AG10803 (cell line): ENCODE measurements at places on chromosomes 3 and 15.

DNA sequence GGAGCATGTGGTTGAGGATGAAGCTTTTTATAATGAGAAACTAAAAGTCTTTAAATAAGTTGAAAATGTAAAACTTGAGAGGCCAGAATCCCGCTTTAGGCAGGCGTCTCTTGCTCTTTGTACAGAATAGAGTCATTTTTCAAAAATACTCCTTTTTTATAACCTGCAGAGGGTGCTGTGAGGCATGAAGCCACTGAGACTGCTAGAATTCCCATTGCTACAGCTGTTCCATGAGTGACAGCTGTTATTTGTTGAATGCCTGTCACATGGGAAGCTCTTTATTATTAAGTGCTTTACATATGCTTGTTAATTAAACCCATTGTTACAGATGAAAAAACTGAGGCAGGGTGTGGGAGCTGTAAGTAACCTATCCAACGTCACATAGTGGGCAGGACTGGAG is 18.5 kb downstream of the MINAR1 start:
- DNase-seq = no peak

DNA sequence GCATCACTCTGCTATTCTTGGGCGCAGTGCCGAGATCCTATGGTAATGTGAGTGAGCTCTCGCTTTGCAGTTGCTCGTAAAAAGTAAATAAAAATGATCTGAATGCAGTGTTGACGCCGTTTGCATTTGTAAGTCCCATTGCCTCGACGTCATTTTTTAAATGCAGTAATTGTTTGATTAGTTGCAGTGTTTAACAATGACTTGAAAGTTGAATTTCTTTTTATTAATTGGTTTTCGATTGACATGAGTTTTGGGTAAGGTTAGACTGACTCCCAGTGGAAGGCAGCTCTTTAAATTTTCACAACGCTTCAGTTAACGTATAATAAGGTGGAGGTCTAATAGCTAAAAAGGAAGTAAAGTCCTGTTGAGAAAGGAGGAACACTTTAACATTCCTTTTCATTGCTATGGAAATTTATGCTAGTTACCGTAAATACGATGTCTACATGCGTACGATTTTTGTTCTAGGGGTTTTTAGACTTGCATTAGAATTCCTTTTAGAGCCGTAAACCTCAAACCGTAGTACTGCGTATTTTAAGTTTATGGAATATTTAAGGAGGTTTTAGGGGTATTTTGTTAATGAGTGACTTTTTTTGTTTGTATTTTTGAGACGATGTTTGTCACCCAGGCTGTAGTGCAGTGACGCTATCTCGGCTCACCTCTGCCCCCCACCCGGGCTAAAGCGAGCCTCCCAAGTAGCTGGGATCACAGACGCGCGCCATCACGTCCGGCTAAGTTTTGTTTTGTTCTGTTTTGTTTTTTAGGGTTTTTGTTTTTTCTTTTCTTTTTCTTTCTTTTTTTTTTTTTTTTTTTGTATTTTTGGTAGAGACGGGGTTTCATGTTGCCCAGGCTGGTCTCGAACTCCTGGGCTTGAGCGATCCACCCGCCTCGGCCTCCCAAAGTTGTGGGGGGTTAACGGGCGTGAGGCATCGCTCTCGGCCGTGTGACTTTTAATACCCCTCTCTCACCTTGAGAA is 1.4 kb downstream of the MORF4L1 start:
- peak; percentile 33 for DNase-seq

DNA sequence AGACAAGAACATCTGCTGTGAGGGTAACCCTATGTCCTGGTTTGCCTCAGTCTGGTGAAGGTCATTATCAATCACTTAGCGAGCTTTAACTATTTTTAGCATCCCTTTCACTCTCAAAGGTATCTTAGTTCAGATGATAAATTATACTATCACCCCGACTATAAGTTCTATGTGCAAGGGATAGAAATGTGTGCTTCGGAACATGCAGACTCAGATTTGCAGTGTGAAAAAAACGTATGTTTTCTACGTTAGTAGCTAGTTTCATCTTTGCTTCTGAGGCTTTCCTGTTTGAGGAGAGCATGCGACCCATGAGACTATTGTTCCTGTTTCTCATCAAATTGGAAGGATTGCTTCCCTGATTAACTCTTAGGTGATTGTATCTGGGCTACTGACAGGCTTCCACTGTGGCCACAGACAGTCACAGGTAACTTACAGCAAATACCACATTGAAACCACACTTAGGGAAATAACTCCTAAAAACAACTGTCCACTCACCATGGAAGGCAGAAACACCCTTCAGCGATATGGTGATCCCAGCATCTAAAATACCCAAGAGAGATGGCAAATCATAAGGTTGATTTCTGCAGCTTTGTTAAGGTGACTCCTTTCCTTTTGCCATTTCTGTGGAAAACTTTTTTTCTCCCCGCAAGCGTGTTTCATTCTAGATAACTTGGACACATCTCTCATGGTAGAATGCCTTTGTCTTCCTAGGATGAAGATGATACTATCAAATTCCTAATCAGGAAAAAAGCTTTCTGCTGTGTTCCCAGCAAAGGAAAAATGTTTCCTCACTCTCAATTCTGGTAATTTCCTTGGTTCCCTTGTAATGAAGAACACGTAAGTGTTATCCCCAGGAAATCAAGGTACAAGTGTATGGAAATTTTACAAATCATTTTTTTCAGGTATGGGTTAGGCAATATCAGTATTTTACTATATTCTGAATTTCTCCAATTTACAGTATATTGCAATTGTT is 5.2 kb downstream of the GCSAM start:
- DNase-seq = no peak

GRCh38 chr15:77612958-77613601 is 19.6 kb downstream of the LINGO1 start:
- no peak for DNase-seq
